RCC 7860 (cell line): ENCODE measurements at places on chromosomes 3 and 15.

GRCh38 chr3:156109989-156110388 is 10.4 kb upstream of the KCNAB1 start:
- no peak for DNase-seq

GRCh38 chr15:93428807-93429351 is 339.9 kb upstream of the RGMA start:
- no peak for DNase-seq

DNA sequence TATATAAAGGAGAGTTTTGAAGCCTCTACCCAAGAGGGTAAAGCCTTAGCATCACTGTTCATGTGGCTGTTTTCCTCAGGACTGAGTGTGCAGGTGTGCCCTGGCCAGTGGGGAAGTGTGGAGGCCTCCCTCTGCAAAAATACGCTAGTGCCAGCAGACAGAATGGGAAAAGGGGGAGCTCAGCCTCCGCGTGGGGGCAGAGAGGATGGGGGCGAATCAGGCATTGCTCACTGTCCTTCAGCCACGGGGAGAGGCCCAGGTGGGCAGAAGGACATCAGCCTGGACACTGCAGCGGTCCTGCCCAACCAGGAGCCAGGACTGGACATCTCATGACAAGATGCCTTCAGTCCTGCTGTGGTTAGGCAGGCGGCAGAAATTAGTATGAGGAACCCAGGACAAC is 10.1 kb downstream of the LTF start:
- DNase-seq, result no peak

GRCh38 chr15:36370731-36371112 is 208.7 kb upstream of the CDIN1 start:
- peak; percentile 59 for DNase-seq

GRCh38 chr3:37453393-37454389 is 279.3 kb upstream of the LRRFIP2 start:
- no peak for DNase-seq

GRCh38 chr3:132606085-132606484 is 9.0 kb downstream of the ACKR4 start:
- DNase-seq, result no peak

GRCh38 chr3:69120879-69121464 is 1.4 kb downstream of the LMOD3 start:
- peak; percentile 56 for DNase-seq

- no peak for DNase-seq
Observed at GRCh38 chr3:128394033-128394432, 72.7 kb downstream of the DNAJB8 start.

- DNase-seq, result no peak
Observed at GRCh38 chr15:35775471-35775870, 229.5 kb upstream of the DPH6 start.
